ENCODE measurements at places on chromosomes 12 and 14.

DNA sequence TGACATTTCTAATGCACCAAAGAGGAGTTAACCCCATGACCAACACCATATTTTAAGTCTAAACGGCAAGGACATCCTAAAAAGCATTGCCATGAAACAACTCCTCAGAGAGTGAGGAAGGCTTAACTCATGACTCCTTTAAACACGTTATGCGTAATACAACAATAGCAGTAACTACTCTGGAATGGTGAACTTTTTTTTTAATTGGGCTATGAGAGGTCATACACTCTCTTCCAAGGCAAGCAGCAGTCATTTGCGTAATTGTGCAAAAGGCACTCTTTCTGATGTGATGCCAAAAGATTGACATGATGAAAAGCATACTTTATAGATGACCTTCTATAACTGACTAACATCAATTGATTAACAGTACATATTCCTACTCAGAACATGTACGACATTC lies 39.4 kb downstream of the RHOJ start:
- peak; percentile 60 for DNase-seq

GRCh38 chr12:116547955-116548501 lies 11.2 kb upstream of the MAP1LC3B2 start:
- DNase-seq, result peak; percentile 34

- no peak for DNase-seq
Measured at GRCh38 chr14:74599946-74600345, 12.1 kb downstream of the LTBP2 start.

GRCh38 chr14:24238123-24238522 lies 4.3 kb downstream of the TINF2 start:
- no peak for DNase-seq

DNA sequence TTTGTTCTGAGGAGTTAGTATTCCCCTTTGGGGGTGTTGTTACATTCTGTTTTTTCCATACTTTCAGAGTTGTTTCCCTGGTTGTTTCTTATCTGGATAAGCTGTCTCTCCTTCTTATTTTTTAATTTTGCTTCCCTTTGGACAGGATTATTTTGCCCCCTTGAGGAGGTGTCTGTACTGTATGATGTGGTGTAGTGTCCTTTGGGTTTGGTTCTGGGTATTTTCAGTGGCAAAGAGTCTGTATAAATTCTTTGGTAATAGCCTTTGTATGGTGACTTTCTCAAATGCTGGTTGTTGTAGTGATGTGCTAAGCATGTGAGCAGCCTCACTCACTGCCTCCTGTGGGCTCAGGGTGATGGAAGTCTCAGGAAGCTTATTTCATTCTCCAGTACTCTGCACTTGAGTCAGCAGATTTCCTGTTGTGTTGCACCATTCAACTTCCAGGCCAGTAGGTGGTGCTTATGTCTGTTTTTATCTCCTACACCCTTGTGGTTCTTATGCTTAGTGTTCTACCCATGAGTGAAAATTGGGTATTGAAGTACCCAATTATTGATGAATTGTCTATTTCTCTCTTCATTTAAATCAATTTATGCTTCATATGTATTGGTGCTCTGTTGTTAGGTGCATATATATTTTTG lies 103.3 kb upstream of the PMCH start:
- peak; percentile 59 for DNase-seq

DNA sequence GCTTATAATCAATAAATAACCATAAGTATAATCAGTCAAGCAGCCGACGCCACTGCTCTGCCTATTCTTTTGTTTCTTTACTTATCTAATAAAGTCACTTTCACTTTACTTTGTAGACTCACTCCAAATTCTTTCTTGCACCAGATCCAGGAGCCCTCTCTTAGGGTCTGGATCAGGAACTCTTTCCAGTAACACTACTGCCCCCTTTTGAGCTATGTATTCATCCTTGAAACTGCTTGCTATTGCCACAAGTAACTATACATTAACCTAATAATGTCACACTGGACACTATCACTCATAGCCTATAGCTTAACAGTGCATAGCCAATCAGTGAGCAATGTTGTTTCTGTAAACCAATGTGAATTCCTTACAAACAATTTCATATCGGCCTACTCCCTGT lies 2.8 kb upstream of the NID2 start:
- DNase-seq, result peak; percentile 52

GRCh38 chr12:83954956-83955601 lies 957.5 kb downstream of the SLC6A15 start:
- DNase-seq, result peak; percentile 5

GRCh38 chr12:64521833-64522232 lies 69.9 kb downstream of the TBK1 start:
- peak; percentile 10 for DNase-seq

GRCh38 chr12:40158592-40159111 lies 52.8 kb upstream of the SLC2A13 start:
- no peak for DNase-seq

DNA sequence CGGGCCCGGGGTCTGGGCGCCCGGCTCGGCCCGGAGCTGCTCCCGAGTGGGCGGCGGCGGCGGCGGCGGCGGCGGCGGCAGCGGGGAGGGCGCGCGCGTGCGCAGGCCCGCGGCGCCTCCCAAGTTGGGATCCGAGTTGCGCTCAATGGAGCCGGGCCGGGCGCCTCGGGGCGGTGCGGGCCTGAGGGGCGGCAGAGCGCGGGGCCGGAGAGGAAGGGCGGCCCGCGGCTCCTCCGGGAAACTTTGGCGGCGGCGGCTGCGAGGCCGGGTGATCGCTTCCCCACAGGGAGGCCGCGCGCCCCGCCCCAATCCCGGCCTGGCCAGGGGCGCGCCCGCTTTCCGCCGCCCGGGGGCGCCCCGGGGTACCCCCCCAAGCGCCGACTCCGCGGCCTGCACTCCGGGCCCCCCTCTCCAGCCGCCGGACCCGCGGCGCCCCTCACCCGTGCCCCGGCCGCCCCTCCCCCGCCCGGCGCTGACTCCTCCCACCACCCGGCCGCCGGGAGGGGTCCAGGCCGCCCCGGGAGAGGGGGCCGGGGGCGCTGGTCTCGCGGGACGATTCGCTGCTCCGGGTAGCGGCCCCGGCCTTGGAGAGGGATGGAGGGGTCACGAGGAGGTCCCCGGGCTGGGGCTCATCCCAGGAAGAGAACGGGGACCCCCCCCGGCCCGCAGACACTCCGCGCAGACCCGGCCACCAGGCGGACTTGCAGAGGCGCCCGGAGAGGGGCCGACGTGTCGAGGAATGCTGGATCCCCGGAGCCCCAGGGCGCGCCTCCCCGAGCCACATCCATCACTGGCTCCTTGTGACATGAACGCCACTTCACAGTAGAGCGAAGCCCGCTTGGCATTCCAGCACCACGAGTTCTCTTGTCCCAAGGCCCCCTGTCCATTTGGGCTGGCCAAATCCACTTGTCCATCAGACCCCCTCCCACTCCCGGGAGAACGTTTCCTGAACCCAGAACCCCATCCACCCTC lies at the start of gene RILPL1:
Gene RILPL1 (minus strand): TSS at position 48 of the 972 bp plus-strand sequence. CDS start 237 bp downstream, outside the sequence.
- DNase-seq, result peak; percentile 77

DNA sequence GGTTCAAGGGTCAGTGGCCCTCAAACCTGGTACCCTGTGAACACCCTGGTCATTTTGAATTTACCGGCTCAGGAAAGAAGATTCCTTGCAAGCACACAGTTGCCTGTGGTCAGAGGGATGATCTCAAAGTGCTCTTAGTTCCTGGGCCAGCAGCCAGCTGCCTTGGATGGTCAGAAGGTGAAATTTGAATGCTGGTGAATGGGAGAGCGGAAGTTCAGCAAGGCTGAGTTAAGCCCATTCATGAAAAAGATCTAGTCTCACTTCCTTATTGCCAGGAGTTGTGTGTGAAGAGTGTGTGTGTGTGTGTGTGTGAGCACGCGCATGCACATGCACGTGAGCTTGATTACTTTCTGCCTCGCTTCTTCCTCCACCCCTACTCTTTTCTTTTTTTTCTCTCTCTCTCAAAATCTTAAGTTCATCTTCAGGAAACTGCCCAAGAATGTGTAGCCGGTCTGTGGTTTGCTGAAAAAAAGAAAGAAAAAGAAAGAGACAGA lies 155.5 kb upstream of the CCND2 start:
- peak; percentile 37 for DNase-seq

DNA sequence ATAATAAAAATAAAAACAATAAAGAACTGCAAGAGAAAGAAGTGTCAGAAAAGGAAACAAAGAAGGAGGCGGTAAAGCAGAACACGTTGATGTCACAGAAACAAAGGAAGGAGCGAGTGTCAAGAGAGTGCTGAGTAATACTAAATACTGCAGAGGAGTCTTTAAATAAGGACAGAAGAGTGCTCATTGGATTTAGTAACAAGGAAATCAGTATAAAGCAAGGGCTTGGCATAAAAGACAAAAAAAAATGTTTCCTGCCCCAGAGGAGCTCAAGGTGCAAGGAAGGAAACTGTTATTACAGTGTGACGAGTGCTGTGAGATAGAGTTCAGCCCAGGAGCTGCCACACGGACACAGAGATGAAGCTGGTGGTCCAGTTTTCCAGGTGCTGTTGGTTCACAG lies 8.4 kb upstream of the TUBA1A start:
- DNase-seq, result no peak

DNA sequence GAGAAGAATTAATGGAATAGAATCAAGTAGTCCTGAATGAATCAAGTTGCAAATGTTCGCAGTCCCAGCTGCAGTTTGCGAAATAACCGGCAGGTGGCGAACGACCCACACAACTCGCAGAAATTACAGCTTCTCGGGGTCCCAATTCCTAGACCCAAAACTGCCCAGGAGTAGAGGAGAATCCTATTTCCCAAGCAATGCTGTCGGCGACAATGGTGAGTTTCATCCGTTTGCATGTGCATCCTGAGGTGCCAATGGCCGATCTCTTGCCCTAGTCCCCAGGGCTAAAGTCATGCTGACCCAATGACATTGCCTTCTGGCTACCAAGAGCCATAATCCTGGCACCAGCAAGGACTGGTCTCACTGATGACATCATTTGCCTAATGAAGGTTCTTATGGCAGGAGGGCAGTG lies 8.5 kb upstream of the ASCL1 start:
- DNase-seq, result peak; percentile 47

DNA sequence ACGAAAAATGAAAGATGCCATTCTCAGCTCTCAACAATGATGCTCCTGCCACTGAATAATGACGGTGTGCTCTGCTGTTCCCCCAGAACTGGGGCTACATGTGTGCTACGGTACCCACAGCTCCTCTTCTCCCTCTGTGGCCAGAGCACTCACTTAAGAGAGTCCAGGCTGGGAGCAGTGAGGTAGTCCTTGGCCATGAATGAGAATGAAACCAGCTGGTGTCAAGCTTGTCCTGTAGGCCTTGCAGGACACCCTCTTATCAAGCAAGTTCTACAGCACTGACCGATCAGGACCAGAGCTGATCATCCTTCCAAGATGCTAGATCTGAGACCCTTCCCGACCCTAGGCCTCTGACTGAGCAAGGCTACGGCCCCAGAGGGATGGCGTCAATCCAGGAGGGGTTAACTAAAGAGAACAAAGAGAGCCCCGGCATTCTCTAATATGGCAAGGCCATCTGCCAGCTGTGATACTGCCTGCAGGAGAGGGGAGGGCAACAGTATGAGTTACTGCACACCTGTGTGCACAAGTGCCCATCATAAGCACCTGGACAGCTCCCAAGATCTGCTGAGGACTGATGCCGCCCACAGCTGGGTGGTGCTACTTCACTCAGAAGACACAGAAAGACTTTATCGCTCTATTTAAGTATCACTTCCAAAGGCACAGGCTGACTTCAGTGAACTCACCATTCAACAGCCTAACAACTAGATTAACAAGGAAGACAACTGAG lies 30.5 kb downstream of the APPL2 start:
- DNase-seq, result no peak

DNA sequence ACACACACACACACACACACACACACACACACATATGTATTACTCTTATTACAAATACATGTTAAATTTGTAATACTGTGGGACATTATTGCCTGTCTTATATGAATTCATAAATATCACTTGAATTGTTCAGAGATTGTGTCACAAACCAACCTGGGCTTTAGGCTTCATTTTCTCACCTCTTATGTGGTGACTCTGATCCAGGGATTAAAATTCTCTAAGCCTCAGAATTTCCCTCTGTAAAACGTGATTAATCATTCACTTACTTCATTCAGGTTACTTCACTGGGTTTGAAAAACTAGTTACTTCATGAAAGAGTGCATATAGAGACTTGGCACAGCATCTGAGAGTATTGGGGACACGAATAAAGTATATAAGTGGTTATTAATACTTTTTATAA lies 240.3 kb upstream of the PDZRN4 start:
- DNase-seq, result no peak

DNA sequence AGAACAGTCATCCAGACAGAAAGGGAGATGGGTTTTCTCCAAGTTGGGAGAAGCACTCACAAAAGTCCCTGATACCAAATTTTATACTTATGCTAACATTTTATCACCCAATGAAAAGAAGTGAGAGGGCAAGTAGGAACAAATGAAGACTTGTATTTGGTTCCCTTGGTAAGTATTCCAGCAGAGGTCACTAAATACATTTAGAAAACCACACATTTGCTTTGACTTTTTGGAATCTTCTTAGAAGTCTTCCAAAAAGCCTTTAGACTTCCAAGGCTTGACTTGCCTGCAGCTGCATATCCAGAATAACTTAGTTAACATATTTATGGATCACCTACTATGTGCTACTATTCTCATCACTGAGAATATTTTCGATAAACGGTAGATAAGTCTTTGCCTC lies 3.1 kb upstream of the GYS2 start:
- DNase-seq, result peak; percentile 33

DNA sequence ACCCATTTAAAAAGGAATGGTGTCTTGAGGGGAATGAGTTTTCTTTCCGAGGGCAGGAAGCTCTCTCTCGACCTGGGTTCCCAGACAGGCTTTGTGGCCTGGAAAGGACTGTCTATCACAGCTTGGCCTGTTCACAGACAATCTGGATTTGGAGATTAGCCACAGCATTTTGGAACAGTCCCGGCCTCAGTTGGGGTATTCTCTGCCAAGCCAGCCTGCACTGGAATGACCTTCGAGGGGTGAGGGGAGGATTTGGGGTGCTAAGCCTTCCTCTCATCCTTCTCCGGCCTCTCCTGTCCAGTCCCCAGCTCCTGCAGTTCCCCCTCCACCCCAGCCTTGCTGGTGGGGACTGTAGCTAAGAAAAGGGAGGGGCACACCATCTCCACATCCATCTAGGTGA lies 13.0 kb downstream of the TBX5 start:
- no peak for DNase-seq

GRCh38 chr14:58744801-58745394 lies 107.1 kb downstream of the DACT1 start:
- no peak for DNase-seq

Data from GM23248 (cell line).